K562 (cell line): ENCODE measurements at places on chromosomes 2 and 18. TPM values are rescaled to one million over a fixed set of nuclear protein-coding genes. Genes with fewer than 3 reads are reported as not detected.

DNA sequence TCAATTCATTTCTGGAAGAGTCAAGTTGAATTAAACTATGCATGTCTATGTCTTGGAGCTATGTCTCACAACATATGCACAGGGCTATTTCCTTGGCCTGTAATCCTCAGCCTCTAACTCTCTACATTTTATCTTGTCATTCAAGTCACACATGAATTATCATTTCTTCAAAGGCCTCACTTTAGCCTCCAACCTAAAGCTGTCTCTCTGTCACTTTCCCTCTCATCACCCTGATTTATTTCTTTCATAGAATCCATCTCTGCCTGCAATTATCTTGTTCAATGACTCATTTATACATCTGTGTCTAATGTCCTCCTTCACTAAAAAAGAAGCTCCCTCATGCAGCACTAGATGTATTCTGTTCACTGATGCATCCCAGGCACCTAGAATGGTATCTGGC lies 614.2 kb upstream of the REG3G start:
- H3K4me3 ChIP-seq: no peak overlapping the region
- no peaks in the 10 kb centered on the region for H3K27me3 ChIP-seq
- H3K4me1 ChIP-seq: no peaks in the 10 kb centered on the region
- no peak for DNase-seq

Gene GDF7
- total RNA-seq: not detected in 2 replicates

Gene CCBE1
- total RNA-seq: 0.13 and 0.20 TPM in 2 replicates

GRCh38 chr2:115160531-115161080 lies 718.2 kb downstream of the DPP10 start:
- H3K36me3 ChIP-seq: no peaks in the 10 kb centered on the region
- no peak for DNase-seq
- H3K27ac ChIP-seq: no peak overlapping the region
- H3K4me1 ChIP-seq: no peaks in the 10 kb centered on the region

Gene C1GALT1C1L
- total RNA-seq: 1.5 and 1.6 TPM in 2 replicates

DNA sequence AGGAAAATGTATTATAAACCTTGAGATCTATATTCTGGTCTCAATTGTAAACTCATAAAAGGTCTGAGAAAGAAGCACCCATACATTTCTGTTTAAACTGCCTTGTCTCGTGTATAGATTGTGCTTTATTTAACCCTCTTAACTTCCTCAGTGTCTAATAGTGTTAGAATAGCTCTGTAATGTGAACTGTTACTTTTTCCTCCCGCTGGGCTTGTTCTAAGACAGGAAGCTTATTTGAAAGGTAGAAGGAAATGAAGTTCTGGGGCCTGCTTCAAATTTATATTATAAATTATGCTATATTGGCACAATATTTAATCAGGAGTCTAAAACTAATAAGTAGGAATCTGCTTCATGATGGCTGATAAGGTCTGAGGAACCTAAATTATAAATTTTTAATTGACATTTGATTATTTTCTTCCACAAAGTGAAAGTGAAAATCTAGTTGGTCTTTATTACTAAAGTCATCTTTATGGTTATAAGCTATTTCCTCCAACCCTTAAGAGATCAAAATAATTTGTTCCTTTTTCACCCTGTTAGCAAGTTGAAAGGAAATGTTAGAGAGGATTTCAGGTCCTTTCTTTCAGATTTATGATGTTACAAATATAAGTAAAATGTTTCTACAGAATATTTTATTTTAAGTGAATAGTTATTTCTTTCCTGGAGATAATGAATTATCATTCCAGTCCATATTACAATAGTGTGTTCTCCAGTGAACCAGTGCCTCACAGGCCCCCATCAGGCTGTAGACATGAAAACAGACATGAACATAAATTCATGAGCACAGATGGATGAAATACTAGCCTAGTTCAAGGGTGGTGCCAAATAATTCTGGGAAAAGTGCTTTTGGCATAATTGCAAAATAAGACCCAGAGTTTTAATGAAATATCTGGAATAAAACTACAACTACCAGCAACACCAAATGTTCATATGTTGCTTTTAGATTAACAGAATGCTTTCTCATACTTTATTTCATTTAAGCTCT lies 7.9 kb downstream of the MFSD6 start:
- H3K27ac ChIP-seq: no peak overlapping the region
- H3K27me3 ChIP-seq: no peaks in the 10 kb centered on the region
- H3K4me1 ChIP-seq: peaks cover 3% of the 10 kb centered on the region; the same call in 2 of the 3 replicates
- H3K36me3 ChIP-seq: no peaks in the 10 kb centered on the region
- DNase-seq: no peak
- H3K4me3 ChIP-seq: no peak overlapping the region

Gene GPR45
- not detected in 2 replicates for total RNA-seq

- H3K27me3 ChIP-seq: no peaks in the 10 kb centered on the region
- H3K27ac ChIP-seq: no peak overlapping the region
- H3K36me3 ChIP-seq: no peaks in the 10 kb centered on the region
- no peak for DNase-seq
- no peak overlapping the region for H3K4me3 ChIP-seq
These were observed 1.5 kb downstream of the ERBB4 start for GRCh38 chr2:212536817-212537725.
